Pancreas (tissue), 10 donors: ENCODE measurements at places on chromosomes 16 and 17. TPM values are rescaled to one million over a fixed set of nuclear protein-coding genes. Genes with fewer than 3 reads are reported as not detected.

The SETD6 gene
- 20.2 TPM for total RNA-seq

The SOCS1 gene
- total RNA-seq, result 1.6 TPM

The CPHXL2 gene
- not detected for total RNA-seq

The RABEP2 gene
- 14.5 TPM for total RNA-seq

The TP53TG3C gene
- not detected for total RNA-seq

DNA sequence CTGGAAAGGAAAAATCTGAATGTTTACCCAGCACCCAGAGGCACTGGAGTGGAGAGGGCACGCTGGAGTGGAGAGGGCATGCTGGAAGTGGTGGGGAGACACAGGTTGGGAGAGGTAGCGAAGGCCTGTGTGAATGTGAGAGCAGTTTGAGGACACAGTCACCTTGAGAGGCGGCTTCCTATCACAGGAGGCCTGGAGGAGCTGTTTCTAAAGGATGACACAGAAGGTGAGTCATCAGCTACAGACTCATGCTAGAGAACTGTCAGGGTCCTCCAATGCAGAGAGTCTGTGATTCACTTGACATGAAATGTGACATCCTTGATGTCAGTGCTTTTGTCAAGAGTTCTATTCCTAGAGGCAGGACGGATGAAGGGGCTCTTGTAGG is 13.8 kb downstream of the CTRL start:
- DNase-seq, result no peak

GRCh38 chr16:677316-678190 is 2.1 kb downstream of the RHBDL1 start:
- DNase-seq, result no peak

GRCh38 chr17:43211480-43212402 is at the start of gene TMEM106A:
TSS of gene TMEM106A (plus strand) at chr17:43211875. CDS start at chr17:43213042, 1,167 bp downstream.
- DNase-seq, result peak; percentile 90

DNA sequence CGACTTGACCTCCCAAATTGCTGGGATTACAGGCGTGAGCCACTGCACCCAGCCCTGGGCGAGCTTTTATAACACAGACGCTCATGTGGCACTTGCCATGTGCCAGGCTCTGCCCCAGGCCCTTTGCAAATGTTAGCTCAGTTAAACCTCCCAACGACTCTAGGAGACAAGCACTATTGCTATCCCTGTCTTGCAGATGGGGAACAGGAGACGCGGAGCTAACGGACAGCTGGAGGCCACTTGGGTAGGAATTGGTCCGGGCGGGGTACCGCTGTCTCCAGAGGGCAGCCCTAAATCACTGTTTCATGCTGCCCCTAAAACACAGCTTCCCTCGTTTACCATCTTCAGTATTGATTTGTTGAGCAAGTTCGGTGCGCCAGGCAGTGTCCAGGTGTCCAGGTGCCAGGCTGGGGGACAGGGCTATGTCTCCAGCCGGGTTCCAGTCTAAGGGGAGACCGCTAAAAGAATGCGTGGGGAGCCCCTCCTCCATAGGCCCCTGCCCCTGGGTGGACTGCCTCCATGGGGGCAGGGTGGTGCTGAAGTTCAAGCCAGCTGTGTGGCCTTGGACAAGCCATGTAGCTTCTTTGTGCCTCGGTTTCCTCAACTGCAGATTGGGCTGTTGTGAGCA is 23.7 kb downstream of the TMEM235 start:
- peak; percentile 31 for DNase-seq

- no peak for DNase-seq
Measured at GRCh38 chr17:17416007-17416399, 60.8 kb upstream of the MED9 start.

- DNase-seq, result no peak
Measured at GRCh38 chr17:69147460-69147859, 5.8 kb upstream of the ABCA6 start.

GRCh38 chr16:49675413-49675812 is 180.5 kb downstream of the ZNF423 start:
- DNase-seq, result no peak

DNA sequence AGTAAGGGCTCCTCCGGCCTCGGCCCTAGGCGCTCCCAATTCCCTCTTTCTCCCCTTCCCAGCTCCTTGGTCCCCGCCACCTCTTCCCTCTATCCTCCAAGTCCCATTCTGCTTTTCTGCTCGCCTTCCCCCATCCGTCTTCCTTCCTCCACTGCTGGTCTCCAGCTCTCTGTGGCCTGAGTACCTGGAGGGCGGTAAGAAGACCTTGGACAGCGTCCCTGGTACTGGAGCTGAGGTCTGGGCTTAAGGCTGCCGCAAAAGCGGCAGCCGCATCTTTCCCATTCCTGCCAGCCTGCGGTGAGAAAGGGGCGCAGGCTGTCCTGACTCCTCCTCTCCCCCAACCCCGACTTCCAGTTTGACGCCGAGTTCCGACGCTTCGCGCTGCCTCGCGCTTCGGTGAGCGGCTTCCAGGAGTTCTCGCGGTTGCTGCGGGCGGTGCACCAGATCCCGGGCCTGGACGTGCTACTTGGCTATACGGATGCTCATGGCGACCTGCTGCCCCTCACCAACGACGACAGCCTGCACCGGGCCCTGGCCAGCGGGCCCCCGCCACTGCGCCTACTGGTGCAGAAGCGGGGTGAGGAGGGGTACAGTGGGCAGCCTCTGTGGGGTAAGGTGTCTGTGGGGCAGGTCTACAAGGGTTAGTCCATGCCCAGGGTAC is 471 bp downstream of the PARD6A start:
- DNase-seq, result peak; percentile 69

DNA sequence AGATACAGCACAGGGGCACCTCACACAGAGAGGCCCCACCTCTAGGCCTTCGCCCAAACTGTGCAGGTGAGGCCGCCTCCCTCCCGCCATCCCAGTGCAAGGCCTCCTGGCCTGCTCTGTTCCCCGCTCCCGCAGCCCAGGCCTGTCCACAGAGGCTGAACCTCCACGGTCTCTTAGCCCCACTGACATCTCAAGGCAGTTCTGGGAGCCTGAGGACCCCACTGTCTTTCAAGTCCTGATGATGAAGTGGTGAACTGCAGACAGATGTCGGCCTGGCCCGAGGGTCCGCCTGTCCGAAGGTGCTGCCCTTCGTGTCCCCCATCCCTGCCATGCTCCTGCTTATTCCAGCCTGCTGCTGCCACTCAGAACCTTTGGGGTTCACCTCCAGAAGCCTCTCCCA is 32.3 kb downstream of the ENGASE start:
- no peak for DNase-seq

GRCh38 chr17:12512694-12513355 is 152.9 kb upstream of the MYOCD start:
- no peak for DNase-seq
